ENCODE measurements at places on chromosomes 2 and 18. TPM values are rescaled to one million over a fixed set of nuclear protein-coding genes. Genes with fewer than 3 reads are reported as not detected.

Gene CYP27C1
- not detected for total RNA-seq

Gene PMAIP1
- 1.6 TPM for total RNA-seq

DNA sequence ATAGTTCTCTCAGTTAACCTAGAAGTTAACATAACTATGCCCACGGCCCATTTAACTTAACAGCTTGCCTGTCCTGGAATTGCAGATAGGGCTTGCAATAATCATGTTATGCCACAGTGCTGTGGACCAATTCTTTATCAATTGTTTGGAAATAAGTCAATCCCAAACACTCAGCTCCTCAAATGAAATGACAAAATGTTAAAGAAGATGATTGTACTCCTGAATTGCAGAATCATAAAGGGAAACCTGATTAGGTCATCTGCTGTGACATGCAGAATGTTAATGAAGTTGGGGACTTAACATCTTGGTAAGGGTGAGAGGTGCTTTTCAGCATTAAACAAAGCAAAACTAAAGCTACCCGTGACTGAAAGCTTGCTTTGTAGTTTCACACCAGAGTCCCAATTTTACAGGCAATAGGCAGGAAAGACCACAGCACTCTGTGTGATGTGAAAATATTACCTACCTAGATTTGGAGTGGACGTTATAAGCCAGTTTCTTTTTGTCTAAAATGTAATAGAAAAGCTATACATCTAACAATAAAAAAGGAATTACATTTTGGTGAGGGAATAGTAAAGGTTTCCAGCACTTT lies 364.0 kb downstream of the GPD2 start:
- H3K4me3 ChIP-seq = no peak overlapping the region
- no peak for DNase-seq
- H3K27ac ChIP-seq = no peak overlapping the region
- H3K4me1 ChIP-seq = no peaks in the 10 kb centered on the region
- no peaks in the 10 kb centered on the region for H3K27me3 ChIP-seq
- no peaks in the 10 kb centered on the region for H3K36me3 ChIP-seq

GRCh38 chr2:199962203-199962602 lies 6.8 kb downstream of the MAIP1 start:
- no peak overlapping the region for H3K4me3 ChIP-seq
- no peak overlapping the region for H3K27ac ChIP-seq
- H3K27me3 ChIP-seq = no peaks in the 10 kb centered on the region

- no peak overlapping the region for H3K27ac ChIP-seq
- DNase-seq = no peak
- no peaks in the 10 kb centered on the region for H3K4me1 ChIP-seq
- H3K4me3 ChIP-seq = no peak overlapping the region
Measured at GRCh38 chr18:74517236-74517630, 17.1 kb upstream of the CNDP1 start.

- H3K4me1 ChIP-seq = no peaks in the 10 kb centered on the region
- no peaks in the 10 kb centered on the region for H3K27me3 ChIP-seq
- DNase-seq = no peak
- H3K4me3 ChIP-seq = no peak overlapping the region
- no peak overlapping the region for H3K27ac ChIP-seq
- no peaks in the 10 kb centered on the region for H3K36me3 ChIP-seq
Measured at GRCh38 chr2:126935774-126936173, 37.1 kb downstream of the TEX51 start.

DNA sequence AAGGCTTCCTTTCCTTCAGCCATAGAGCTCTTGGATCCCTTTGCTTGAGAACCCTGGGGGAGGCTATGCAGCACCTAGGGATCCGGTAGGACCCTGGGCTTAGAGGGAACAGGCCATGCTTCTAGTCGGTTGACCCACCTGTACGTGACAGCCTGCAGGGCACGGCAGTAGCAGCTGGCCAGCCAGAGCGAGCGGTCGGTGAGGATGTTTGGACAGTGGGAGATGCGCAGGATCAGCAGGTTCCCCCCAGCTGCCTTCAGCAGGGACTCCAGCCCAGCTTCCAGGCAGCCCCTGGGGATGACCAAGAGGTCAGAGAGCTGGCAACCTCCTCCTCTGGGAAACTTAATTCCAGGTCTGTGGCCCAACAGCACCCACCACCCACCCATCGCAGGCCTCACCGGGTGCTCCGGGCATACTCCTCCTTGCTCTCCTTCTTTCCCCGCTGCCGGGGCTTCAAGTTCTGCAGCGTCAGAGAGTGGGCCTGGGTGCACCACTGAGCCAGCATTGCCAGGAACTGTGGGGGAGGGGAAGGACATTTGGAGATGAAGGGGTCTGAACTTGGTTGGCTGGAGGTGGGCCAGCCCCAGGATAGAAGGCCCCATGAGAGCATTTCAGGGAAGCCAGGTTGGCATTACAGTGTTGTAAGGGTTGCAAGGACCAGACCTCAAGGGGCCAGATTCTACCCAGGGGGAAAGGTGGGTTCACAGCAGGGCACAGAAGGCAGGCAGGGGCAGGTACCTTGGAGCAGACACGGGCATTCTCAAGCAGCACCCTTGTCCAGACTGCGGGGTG lies 20.5 kb downstream of the FBXO41 start:
- peaks cover 27% of the 10 kb centered on the region for H3K27me3 ChIP-seq
- H3K27ac ChIP-seq = no peak overlapping the region
- no peak overlapping the region for H3K4me3 ChIP-seq

- H3K27me3 ChIP-seq = no peaks in the 10 kb centered on the region
- DNase-seq = no peak
- H3K4me1 ChIP-seq = peaks cover 10% of the 10 kb centered on the region
- no peak overlapping the region for H3K4me3 ChIP-seq
- H3K36me3 ChIP-seq = no peaks in the 10 kb centered on the region
Measured at GRCh38 chr2:235868224-235868623, 300.0 kb downstream of the GBX2 start.

DNA sequence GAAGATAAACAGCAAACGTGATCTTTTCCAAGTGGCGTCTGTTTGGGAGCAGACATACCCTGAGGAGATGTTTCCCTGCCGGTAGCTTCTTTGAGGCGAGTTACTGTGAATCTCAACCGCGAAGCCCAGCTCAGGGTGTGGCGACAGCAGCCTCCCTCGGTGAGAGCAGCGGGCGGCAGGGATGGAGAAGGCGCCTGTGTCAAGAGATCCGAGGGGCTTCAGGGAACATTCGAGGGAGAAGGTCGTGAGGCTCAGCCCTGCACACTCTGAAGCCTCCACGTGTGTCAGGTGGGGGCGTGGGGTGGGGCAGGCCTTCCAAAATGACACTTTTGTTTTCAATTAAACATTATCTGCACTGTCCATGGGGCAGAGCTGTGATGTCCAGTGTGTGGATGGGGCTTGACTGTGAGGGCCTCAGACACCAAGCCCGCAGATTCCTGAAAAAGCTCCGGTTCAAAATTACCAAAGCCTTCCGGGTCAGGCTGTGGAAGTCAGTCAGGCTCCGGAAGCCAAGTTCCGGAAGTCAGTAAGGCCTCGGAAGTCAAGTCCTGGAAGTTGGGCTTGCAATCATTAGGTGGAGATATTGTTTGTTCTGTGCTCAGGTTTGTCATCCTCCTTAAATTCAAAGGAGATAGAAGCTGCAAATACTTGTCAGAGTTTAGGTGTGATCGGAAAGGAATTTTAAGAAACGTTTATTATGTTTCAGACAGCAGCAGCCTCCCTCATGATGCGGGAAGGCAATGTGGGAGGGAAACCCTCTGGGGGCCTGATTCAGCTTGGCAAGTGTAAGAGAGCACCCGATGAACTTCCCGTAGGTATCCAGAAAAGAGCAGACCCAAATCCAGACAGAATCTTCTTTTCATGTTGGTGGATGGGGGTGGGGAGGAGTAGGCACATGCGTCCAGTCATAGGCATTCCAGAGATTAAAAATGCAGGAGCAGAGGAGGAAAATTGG lies 20.7 kb downstream of the SMIM21 start:
- no peak for DNase-seq
- no peak overlapping the region for H3K27ac ChIP-seq
- H3K36me3 ChIP-seq = no peaks in the 10 kb centered on the region
- H3K4me1 ChIP-seq = no peaks in the 10 kb centered on the region
- H3K27me3 ChIP-seq = no peaks in the 10 kb centered on the region

DNA sequence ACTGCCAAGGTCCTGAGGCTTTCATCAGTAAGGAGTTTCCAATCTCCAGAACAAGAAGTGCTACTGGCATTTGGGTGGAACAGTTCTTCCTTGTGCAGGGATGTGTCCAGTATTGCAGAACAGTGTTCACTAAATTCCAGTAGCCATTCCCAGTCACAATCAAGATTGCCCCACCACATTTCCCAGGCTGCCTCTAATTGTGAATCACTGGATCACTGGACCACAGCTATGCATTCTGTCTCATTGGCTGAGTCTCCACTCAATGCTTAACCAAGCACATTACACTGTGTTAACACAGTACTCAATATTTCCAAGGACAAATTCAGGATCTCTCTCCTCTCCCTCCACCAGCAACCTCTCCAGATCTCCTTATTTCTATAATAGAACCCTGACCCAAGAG lies 160.2 kb upstream of the CCDC150 start:
- no peak for DNase-seq
- no peak overlapping the region for H3K4me3 ChIP-seq
- H3K4me1 ChIP-seq = peaks cover 9% of the 10 kb centered on the region

DNA sequence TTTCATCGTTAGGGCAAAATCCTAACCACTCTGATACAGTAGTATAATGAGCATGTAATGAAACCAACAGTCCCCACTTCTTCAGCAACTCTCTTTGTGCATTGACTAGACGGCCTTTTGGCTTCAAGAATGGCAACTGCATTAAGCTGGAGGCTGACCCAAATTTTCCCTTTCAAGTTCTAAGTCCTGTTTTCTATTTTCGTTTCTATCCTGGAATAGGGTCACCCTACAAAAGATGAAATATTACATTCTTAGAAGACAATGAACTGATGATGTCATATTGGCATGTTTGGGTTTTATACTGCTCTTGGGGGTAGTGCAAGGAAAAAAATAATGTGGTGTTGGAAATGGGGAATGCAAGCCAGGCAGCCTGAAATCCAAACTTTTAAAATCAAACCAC lies 254.4 kb downstream of the ETAA1 start:
- no peak overlapping the region for H3K4me3 ChIP-seq
- no peak for DNase-seq
- H3K27ac ChIP-seq = no peak overlapping the region

Measured in heart left ventricle (tissue), 16 donors.